ENCODE measurements at places on chromosomes 7 and 10.
A peak's percentile ranks its signal among the peaks of the same experiment; 100 is the strongest.

DNA sequence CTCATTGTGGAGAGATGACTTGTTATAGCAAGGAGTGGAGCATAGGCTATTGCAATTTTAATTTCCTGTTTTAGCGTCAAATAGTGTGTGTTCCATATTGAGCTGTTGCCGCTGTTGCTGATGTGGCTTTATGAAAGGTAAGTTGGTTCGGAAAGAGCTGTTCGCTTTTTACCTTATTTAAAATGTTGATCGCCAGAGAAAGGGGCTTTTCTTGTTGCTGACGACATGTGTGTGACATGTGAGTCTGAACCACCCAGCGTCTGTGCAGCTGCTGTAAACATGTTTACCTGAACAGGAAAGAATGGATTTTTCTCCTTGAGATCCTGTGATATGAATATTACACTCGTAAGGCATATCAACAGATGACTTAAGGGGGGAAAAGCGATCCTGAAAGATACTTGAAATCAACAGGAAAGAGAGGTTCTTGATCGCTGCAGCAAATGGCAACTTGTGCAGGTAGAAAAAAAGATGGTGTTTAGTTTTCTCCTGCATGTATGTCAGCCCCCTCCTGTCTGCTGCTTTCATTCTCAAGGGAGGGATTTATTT lies 2.5 kb downstream of the ZEB1 start:
- peak; percentile 17 for DNase-seq

DNA sequence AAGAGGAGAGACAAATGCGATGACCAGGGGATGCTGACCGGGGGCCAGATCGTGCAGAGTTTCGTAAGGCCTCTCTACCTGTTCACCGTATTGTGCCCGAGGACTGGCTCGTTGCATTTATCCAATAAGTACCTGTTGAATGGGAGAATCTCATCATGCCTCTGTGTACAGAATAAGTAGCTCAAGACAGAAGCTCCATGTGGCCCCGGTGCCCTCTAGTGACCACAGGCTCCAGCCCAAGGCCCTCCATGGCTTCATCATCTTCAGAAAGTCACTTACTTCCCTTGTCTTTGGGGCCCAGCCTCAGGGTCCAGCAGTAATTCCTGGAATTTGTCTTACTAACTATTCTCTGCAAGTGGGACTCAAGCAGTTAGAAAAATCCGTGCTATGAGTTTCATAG lies 151.0 kb downstream of the CHN2 start:
- peak; percentile 75 for DNase-seq

DNA sequence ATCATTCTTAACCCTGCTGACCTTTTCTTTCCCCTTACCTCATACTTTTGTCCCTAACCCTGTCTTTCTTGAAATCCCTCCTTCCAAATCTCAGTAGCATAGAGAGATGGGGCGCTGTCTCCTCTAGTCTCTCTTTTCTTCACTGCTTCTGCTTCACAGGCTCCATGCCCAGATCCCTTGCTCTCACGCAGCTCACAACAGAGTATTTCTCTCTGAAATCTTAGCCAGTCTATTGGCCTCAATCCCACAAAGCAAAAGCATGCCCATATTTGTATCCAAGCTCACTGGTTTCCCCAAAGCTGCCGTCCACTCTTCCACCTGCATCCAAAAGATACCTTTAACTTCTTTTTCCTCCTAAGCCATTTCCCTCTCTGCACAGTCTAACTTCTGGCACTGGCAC lies 526.8 kb downstream of the PLXDC2 start:
- no peak for DNase-seq

DNA sequence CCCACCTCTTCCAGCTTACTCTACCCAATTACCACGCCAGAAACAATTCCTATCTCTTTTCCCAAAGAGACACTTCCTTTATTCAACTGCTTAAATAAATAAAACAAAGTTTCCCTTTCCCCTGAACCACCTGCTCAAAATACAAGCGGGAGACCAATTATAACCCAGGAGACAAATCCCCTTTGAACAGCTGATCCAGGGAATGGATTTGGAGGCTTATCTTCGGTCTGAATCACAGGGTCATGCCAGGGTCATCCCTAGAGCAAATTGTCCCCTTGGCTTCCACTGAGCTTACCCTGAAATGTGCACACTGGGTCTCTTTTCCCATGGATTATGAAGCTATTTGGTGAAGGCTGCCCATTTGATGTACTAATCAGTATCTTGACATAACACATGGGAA lies 99.9 kb upstream of the JAZF1 start:
- DNase-seq: peak; percentile 53

GRCh38 chr10:61175316-61175715 lies 231.3 kb upstream of the RHOBTB1 start:
- DNase-seq: no peak
